ENCODE measurements at places on chromosomes 6 and 20.

DNA sequence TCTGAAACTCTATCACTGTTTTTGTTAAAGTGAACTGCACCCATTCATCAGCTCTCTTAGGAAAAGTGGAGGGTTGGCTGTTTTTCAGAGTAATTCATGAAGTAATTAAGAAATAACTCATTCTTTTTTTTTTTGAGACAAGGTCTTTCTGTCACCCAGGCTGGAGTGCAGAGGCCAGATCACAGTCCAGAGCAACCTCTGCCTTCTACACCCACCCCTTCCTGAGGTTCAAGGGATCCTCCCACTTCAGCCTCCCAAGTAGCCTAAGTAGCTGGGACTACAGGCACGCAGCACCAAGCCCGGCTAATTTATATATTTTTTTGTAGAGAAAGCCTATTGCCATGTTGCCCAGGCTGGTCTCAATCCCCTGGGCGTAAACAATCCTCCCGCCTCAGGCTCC, 2.6 kb downstream of the ZNFX1 start:
- no peak for DNase-seq

GRCh38 chr6:81997090-81997926, 244.8 kb upstream of the TENT5A start:
- no peak for DNase-seq

DNA sequence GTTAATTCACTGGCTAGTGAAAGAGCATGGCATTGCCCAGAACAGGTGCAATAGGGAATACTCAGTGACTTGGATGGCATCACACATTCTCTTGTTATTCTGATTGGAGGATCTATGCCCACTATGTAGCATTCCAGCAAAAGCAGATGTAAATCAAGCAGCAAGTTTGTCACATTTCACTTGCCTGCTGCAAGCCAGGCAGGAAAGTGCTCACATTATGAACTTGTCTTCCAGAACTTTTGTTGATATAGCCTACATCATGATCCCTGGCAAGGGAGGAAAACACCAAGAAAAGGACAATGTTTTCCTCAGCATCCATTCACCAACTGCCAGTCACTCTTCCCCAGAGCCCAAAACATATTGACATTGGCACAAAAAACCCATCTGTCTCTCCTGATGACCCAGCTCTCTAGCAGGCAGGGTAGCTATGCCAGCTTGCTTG, 77.8 kb downstream of the ARHGAP18 start:
- no peak for DNase-seq

- DNase-seq: peak; percentile 8
These were observed 221.7 kb upstream of the TAB2 start for GRCh38 chr6:149095842-149096241.

GRCh38 chr6:11732036-11732631, 46.5 kb downstream of the ADTRP start:
- peak; percentile 96 for DNase-seq

DNA sequence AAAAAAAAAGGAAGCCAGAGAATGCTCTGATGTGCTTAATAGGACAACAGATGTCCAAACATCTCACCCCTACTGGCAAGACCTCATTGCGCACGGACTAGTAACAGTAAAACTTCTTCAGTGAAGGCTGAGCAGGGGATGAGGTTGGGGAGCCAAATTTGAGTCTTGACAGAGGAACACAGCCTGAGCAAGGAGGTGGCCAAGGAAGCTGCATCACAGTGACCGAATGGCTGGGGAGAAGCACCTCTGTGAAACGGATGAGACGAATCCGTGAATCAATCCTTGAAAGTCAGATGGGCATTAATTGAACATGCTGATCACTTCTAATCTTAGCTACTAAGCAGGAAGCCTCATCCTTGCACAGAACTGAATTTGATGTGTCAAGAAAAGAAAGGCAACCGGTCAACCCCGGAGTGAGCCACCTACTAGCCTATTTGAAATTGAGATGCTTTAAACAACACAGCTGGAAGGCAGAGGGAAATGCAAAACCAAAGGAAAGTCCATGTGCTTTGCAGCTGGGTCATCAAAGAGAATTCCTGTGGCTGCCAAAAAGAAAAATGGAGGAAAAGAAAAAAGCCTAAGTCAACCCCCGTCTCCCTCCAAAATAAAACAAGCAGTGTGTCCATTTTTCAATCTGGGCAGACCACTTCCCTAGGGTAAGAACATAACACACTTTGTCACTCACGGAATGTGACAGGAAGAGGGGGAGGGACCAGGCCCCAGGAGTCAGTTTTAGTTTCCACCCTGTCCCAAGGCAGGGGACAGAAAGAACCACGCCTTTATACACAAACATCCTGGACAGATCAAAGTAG, 29.5 kb downstream of the PXDC1 start:
- no peak for DNase-seq

GRCh38 chr6:44057931-44058616, 69.2 kb downstream of the MRPL14 start:
- DNase-seq: no peak

- no peak for DNase-seq
These were observed 201.5 kb downstream of the FARS2 start for GRCh38 chr6:5462856-5463255.

GRCh38 chr6:74573613-74574012, 632.2 kb downstream of the COL12A1 start:
- DNase-seq: no peak

- no peak for DNase-seq
These were observed 174.6 kb downstream of the GJA10 start for GRCh38 chr6:90068703-90069523.

- DNase-seq: no peak
These were observed 70.2 kb upstream of the BEND3 start for GRCh38 chr6:107185391-107185970.

GRCh38 chr20:32603046-32603726, 18.1 kb upstream of the NOL4L start:
- DNase-seq: no peak

- DNase-seq: no peak
These were observed 190.6 kb downstream of the MANEA start for GRCh38 chr6:95767897-95768463.

DNA sequence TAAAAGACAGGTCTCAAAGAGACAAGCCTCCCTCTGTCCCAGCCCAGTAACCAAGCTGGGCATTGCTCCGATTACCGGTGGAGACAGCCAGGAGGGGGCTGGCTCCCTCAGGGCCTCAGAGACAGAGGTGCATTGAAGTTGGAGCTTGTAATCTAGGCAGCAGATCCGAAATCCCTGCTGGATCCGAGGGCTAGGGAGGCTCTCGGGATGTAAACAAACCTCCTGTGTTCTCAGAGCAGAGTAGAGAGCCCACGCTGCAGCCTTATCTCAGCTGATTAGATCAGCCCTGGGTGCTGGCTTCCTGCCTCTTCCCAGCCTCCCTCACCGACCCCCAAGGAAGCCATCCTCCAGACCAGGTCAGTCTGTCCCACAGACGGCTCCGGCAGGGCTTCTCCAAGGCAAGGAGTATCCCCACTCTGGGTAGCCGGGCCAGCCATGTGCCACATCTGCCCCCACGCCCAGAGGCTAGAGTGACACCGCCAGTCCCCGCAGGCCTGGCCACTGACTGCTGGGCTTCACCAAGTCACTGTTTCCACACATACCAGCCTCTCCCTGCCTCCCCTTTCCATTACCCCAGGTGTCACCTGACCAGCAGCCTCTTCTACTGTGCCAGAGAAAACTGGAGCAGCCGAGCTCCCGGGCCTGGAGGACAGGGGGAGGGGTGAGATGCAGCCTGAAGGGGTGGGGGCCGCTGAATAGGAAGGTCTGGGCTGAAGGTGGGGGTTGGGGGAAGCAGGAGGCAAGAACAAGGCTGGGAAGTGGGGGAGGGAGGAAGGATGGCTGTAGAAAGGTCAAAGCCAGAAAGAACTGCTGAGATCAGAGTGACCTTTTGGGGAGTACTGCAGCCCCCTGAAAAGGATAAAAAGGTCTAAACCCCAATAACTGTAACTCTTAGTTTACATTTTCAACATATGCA, 6.0 kb downstream of the SDC4 start:
- DNase-seq: no peak

GRCh38 chr6:145733810-145734209, 1.5 kb downstream of the EPM2A start:
- DNase-seq: peak; percentile 40

DNA sequence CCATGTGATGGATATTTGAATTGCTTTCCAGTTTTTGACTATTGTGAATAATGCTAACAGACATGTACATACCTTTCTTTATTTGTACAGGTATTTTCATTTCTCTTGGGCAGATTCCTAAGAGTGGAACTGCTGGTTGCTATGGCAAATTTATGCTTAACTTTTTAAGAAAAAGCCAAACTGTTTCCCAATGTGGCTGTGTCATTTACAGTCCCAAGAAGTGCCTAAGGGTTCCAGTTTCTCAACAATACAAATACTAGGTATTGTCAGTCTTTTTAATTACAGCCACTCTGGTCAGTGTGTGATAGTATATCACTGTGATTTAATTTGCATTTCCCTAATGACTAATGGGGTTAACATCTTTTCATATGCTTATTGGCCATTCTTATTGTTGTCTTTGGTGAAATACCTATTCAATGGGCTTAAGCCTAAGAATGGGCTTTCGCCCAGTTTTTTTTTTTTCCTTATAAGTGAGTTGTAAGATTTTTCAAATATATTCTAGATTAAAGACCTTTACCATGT, 10.3 kb downstream of the REPS1 start:
- DNase-seq: no peak

- no peak for DNase-seq
These were observed 260.1 kb upstream of the ARID1B start for GRCh38 chr6:156517088-156517487.

- DNase-seq: no peak
These were observed 35.9 kb upstream of the TBC1D22B start for GRCh38 chr6:37221585-37222124.
